ENCODE measurements at places on chromosomes 3 and 15.

GRCh38 chr3:151770956-151771355, 37.2 kb downstream of the AADACL2 start:
- DNase-seq, result no peak

GRCh38 chr3:50269977-50270413, 1.0 kb downstream of the SEMA3B start:
- no peak for DNase-seq

- DNase-seq, result no peak
Observed at GRCh38 chr3:197881970-197882338, 68.0 kb upstream of the RPL35A start.

DNA sequence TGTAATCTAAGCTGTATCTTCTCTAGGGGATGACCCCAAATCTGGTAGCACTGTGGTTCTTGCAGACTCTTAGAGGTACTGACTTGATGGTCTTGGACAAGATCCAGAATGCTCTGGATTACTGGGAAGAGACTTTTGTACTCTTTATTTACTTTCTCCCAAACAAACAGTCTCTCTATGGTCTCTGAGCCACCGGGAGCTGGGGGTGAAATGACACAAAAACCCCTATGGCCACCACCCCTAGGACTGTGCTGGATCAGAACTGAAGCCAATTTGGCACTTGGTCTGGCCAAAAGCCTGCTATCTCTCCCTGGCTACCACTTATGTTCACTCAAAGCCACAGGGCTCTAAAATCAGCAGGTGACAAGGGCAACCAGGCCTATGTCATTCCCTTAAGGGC, 50.2 kb upstream of the SI start:
- DNase-seq, result no peak

DNA sequence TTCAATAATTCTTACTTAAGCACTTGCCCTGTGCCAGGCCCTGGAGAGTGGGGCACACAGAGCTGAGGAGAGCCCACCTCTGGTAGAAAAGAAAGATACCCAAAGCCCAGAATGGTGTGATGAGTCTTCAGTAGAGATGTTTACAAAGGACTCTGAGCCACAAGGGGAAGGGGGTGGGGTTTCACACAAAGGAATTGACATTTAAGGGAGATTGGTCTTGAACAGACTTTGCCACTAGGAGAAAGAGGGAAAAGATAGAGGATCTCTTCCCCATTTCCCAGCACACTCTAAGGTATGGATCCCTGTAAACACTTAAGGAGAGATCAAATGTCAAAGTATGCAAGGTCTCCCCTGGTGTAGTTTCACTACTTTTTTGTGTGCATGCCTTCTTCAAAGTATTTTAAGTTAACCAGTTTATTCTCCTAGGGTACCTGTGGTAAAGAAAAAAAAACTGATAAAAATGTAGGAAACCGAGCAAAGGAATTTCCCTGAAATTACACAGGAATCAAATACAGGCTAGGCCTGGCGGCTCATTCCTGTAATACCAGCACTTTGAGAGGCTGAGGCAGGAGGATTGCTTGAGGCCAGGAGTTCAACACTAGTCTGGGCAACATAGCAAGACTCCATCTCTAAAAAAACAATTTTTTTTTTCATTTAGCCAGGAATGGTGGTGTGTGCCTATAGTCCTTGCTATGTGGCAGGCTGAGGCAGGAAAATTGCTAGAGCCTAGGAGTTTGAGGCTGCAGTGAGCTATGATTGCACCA, 117.6 kb upstream of the SKOR1 start:
- DNase-seq, result no peak

DNA sequence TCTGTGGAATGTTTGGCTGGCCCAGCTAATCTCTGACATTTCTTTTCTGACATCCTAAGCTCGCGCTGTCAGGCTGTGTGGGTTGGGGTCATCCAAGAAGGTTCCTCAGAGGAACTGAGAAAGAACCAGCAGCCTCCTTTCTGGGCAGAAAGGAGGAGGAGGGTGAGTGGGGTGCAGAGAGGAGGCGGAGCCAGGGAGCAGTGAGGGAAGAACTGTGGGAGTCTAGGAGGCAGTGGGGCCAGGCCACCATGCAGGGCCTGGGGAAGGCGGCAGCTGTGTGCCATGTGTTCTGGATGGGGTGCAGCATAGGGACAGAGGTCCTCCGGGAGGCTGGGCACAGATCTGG, 5.3 kb downstream of the SEMA7A start:
- DNase-seq, result no peak

- DNase-seq, result no peak
Observed at GRCh38 chr3:160454995-160455394, 5.4 kb upstream of the TRIM59 start.

DNA sequence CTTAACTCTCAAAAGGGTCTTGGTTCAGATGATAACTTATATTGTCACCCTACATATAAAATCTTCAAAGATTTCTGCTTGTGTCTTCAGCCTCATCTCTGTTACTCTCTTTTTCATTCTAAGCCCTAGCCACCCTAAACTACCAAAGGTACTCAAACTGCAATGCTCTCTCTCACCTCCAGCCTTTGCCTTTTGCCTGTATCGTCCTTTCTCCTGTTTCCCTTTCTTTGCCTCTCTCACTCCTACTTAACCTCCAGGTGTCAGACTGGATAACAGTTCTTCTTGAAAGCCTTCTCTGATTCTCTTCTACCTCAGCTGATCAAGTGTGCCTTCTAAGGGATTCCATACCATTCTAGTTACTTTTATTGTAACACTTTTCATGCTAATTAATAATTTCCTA, 149.8 kb downstream of the SERPINI1 start:
- DNase-seq, result no peak

GRCh38 chr15:68188647-68189046, 16.5 kb downstream of the CALML4 start:
- DNase-seq, result no peak

DNA sequence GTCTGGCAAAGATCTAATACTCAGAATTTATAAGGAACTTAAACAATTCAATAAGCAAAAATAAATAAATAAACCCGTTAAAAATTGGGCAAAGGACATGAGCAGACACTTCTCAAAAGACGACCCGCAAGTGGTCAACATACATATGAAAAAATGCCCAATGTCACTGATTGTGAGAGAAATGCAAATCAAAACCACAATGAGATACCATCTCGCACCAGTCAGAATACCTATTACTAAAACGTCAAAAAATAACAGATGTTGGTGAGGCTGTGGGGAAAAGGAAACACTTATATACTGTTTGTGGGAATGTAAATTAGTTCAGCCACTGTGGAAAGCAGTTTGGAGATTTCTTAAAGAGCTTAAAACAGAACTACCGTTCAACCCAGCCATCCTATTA, 188.0 kb upstream of the MRPL3 start:
- DNase-seq, result no peak

DNA sequence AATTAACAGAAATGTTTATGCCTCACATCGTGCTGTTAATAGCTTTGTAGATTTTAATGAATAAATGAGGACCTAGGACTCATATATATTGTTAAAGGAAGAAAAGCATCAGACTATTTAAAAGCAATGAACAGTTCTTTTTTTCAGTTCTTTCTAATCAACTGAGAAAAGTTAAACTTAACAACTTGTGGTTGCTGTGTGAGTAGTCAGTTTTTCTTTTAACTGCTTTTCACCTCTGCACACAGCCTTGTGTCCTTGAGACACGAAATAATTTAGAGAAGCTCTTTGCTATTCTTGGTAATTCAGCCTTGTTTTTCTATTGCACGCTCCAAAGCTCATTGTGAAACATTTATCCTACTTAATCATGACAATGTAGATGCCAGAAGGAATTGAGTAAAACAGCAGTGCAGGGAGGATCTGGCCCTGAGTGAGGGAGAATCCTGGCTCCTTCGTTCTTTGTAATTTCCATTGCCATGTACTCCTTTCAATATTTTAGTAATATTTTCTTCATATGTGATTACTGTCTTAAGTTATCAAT, 499.0 kb downstream of the PYDC2 start:
- no peak for DNase-seq

- no peak for DNase-seq
Observed at GRCh38 chr3:14260463-14260862, 81.8 kb downstream of the LSM3 start.

GRCh38 chr15:93706495-93707292, 524.7 kb upstream of the MCTP2 start:
- DNase-seq, result no peak

DNA sequence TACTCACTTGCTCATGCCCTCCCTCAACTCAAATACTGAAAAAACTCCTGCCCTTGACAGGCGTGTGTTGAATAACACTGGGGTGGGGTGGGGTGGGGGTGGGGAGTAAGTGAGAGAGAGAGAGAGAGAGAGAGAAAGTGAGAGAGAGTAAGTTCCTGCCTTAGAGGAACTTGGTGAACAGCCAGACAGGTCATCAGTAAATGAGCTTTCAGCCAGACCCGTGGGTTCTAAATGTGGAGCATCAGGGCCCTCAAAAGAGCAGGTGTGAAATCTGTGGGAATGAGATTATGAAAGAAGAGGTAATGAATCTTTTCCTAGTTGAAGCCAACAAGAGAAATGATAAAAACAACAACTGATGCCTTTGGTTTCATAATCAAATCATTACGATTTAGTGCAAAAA, 134.4 kb upstream of the FAM3D start:
- DNase-seq, result no peak

DNA sequence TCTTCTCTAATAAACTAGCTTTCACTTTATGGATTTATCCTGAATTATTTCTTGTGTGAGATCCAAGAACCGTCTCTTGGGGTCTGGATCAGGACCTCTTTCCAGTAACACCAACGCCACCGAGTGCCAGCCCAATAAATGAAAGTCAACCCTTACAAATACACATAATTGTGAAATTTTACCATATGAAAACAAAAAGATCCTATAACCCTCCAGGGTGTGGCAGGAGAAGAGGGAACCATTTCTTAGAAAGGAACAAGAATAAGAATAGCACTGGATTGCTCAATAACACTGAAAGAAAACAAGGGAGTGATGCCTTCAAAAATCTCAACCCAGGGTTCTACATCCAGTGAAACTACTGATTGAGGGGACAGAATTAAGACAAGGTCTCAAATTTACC, 51.6 kb upstream of the ACKR4 start:
- DNase-seq, result no peak

DNA sequence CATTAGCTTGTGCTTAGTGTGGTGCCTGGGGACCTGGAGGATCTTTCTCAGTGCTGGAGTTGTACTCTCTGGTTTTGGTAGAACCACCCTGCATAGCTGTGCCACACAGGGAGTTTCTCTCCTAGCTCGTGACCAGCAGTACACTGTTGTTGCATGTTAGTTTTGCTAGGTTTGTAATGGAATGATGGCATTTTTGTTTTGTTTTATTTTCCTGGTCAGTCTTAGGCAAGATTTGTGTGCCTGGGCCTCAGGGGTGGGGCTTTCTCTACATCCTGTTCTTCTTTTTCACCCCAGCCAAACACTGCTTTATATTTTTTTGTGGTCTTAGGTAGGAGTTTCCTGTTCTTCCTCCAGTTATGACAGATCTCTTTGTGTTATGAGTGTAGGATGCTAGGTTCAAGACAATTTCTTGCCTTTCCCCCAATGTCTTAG, 534.5 kb upstream of the KCNMB2 start:
- DNase-seq, result peak; percentile 23

GRCh38 chr3:159854500-159855124, 134.0 kb upstream of the IL12A start:
- no peak for DNase-seq

GRCh38 chr15:66147440-66147839, 106.1 kb downstream of the MEGF11 start:
- no peak for DNase-seq

- no peak for DNase-seq
Observed at GRCh38 chr3:143821862-143822261, 26.4 kb downstream of the SLC9A9 start.

DNA sequence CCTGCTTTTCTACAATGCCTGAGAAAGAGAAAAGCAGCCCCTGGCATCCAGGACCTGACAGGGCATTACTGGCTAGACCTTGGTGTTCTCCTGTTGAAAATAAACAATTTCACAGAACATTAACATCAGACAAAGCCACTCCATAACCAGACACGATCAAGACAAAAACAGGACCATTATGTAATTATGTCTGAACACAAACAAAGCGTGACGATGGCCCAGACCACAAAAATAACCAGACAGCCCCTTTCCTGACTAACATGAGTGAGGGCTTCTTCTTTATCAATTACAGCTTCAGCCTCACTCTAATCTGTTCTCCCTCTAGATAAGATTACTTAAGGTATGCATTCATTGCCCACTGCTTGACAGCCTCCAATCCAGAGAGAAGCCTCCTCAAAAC, 172.7 kb upstream of the LMCD1 start:
- DNase-seq, result peak; percentile 14

- peak; percentile 53 for DNase-seq
Observed at GRCh38 chr3:138367911-138368310, 19.5 kb downstream of the MRAS start.

GRCh38 chr3:172106037-172106954, 66.9 kb downstream of the FNDC3B start:
- DNase-seq, result no peak

DNA sequence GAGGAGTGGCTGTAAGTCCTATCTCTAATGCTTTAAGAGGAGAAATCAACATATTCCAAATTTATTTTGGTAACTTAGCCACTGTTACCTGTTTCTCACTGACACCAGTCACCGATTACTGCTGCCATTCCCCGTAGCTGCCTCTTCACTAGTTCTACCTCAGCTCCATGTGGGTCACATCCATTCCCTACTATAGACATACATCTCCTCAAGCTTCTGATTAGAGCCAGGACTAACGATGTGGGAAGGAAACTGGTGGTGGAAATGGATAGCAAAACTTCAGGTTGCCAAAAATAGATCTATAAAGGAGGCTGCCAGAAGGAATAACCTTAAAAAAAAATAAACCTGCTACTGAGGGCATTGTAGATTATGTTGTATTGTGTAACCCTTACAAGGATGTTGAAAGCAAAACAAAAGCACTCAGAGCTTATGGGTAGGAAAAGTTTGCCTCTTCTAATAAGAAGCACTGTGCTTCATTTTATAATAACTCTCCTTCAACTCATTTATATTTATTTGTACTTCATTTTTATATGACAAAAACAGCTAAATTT, 56.0 kb downstream of the KAT2B start:
- DNase-seq, result no peak

DNA sequence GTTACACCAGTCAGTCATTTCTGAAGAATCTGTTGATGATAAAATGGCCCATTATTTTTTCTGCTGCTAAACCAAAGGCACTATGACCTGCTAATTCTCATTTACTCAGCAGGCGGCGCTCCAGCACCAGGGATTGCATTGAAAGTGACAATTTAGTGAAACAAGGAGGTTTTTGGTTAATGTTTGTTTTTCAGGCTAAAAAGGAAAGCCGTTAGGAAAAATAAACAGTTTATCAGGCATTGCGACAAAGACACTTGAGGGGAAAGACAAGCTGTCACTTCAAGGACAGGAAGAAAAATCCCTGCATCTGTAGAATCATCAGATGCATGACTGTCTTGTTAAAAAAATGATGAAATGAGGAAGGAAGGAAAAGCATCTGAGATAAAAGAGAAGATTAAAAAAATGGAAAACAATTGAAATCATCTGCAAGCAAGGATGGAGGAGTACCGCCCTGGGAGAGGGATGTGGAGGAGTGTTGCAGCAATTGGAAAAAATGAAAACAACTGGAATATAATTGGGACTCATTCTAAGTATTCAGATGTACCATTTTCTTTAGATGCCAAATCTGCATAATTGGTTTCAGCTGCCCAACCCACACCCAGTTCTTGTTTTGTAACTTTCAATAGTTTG, 54.0 kb downstream of the NR1D2 start:
- DNase-seq, result peak; percentile 33
